ENCODE measurements at places on chromosomes 2 and 18.

GRCh38 chr18:9951022-9951859 lies 37.4 kb downstream of the VAPA start:
- DNase-seq: peak; percentile 79

- no peak for DNase-seq
Observed at GRCh38 chr18:43876286-43876685, 599.0 kb upstream of the SYT4 start.

DNA sequence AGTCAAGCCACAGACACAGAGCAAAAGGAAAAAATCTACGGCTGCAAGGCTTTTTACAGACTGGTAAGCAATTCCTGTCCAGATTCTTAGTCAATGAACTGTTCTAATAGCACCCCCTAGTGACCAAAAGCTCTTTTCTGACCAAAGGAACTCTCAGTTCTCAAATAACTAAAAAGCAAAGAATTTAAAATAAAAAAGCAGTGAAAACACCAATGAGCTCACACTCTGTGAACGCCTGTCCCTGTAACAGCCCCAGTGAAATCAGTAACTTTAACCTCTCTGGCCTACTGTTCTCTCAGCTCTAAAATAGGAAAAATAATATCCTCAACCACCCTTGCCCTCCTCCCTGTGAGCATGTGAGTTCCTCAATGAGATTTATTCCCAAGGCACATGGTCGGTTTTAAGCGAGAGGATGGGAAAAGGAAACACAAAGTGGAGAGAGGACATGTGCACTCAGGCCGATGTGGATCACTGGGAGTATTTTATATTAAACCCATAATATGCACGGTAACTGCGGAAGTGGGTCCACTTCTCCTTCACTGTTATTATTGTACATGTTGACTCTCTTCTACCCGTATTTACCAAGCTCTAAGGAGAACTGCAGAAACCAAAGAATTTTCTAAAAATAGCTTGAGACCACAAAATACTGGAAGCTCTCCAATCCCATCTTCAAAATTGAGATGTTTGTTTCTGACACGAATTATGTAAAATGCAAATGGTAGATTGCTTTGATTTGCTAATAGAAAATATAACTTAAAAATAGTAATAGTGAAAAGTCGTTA lies 128.5 kb downstream of the STK39 start:
- no peak for DNase-seq

DNA sequence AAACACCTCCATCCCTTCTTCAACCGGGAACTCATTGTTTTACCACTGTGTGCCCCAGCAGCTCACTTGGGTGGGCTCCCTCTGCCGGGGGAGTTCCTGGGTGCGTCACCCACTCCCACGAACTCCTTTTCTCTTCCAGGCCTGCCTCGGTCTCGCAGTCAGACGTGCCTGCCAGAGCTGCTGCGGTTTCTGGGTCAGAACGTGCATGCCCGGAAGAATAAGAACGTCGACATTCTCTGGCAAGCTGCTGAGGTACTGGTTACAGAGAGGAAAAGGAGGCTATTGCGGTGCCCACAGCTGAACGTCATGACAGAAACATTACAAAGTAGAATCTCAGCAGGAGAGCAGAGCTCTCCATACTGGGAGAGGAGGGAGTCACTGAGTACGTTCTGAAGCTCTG lies 35.6 kb downstream of the COA5 start:
- DNase-seq: no peak

DNA sequence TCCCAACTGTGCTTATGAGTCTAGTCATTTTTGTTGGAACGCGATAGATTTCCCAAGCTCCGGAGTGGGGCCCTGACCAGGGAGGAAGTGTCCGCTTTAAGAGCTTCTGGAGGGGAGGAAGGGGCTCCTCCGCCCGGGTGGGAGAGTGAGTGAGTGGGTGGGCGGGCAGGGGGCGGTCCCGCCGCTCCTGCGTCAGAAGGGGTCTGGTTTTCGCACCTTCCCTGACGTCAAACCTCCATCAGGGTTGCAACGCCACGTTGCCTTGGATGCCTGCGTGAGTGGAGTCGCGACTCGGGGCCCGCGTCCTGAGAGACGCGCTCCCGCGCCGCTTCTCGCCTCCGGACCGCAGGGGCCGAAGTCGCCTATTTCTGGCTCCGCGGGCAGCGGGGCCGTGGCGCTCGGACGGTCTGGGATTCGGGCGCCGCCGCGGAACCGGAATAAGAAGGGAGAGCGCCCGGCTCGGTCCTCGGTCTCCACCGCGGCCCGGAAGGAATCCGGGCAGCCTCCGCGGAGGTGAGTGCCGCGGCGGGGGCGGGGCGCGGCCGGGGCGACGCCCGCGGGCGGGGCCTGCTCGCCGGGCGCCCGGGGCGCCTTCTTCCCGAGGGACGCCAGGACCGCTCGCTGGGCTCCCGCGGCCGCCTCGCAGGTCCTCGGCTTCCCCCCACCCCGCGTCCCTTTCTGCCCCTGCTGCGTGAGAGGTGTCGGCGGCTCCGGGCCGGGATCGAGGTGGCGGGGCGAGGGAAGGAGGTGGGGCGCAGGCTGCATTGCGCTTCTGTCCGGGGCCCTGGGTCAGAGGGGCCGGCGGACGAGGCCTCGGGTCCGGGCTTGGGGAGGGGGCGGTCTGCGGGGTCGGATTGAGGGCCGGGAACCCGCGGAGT lies at the start of gene ZDBF2:
TSS of gene ZDBF2 (plus strand) at position 230 of the 878 bp plus-strand sequence. CDS start 7,187 bp downstream, outside the sequence.
- no peak for DNase-seq

- DNase-seq: no peak
Observed at GRCh38 chr2:42890791-42891355, 98.5 kb upstream of the HAAO start.

DNA sequence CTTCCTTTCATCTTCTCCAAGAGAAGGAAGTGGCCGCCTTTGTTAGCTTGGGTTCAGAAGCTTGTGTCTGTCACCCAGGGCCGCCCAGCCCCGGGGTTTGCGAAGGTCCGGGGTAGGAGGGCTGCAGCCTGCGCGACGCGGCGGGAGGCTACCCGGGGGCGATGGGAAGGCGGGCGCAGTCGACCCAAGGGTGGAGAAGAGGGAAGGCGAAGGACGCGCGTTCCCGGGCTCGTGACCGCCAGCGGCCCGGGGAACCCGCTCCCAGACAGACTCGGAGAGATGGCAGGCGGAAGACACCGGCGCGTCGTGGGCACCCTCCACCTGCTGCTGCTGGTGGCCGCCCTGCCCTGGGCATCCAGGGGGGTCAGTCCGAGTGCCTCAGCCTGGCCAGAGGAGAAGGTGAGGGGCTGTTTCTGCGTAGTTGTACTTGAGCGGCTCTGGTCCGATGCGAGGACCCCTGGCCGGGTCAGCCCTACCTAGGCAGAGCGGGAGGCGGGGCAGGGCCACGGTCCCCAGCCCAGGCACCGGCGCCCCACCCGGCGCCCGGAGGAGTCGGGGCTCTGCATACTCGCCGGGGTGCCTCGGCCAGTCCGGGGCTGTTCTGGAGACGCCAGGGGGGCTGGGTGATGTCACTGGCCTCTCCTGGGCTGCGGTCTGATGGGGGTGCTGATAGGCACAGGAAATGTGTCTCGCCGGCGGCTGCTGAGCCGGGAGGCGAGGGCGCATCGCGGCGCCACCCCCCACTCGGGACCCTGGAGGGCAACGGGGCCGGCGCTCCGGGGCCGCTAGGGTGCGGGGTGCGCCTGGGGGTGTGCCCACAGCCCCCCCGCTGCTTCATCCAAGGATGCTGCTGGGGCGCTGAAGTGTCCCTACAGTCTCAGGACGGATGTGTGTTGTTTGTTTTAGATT lies at the start of gene QPCT:
TSS of gene QPCT (plus strand) at position 178 of the 909 bp plus-strand sequence. CDS start at position 280, 102 bp downstream.
- DNase-seq: no peak

GRCh38 chr2:109137616-109138015 lies 8.6 kb downstream of the SH3RF3 start:
- DNase-seq: no peak

- no peak for DNase-seq
Observed at GRCh38 chr2:17229414-17229813, 288.8 kb downstream of the RAD51AP2 start.

DNA sequence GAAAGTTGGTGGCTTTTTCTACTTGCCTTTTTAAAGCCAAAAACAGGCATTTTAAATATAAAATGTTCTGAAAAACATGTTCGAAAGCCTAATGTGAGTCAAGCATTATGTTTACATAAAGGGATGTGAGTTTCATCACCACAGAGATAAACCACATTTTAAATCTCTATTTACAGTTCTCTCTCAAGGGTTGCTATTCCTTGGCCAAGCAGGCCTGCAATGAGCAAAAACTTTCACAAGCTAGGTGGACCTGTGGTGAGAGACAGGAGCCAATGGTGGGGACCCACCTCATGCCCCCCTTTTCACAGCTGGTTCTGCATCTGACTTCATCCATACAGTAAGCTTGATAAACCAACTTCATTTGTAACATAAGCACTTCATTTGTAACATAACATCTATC lies 65.1 kb downstream of the CUL3 start:
- no peak for DNase-seq

GRCh38 chr18:39053571-39053970 lies 1488.0 kb upstream of the CELF4 start:
- DNase-seq: no peak

DNA sequence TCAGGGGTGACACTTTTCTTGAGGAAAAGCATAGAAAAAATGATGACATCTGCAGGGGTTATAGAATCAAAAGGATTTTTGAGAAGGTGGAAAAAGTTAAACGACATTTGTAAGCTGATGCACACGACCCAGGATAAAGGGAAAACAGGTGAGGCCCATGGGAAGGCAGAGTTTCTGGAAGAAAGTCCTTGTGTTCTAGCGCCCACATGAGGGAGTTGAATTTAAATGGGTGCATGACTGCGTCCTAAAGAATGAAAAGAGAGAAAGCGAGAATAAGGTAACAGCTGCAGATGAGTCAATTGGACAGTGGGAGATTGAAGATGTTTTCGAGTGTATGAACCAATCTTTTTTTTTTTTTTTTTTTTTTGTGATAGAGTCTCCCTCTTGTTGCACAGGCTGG lies 158.1 kb downstream of the GALR1 start:
- no peak for DNase-seq

DNA sequence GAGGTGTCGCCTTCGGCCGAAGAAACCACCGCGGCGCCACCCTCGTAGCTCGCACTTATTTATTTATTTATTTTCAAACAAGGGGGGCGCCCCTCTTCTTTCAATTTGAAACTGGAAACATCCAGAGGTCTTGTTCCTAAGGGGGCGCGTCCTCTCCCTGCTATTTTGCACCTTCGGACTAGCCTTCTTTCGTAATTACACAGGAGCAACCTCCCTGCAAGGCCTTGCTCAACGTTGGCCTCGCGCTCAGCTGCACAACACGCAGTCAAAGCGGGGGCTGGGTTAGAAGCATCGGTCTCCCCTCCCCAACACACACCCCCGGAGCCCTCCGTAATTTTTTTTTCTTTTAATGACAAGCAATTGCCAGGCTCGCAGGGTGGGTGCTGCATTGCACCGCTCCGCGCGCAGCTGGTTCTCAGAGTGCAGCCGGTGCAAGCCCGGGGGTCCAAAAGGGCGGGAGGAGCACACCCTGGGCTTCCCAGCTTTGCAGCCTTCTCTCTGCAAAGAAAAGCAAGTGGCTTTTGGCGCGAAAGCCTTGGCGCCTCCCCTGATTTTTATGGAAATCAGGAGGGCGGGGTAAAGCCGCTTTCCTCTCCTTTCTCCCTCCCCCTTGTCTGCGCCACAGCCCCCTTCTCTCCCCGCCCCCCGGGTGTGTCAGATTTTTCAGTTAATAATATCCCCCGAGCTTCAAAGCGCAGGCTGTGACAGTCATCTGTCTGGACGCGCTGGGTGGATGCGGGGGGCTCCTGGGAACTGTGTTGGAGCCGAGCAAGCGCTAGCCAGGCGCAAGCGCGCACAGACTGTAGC lies at the start of gene MYCN:
TSS of gene MYCN (plus strand) at position 697 of the 807 bp plus-strand sequence. CDS start 1,515 bp downstream, outside the sequence.
- no peak for DNase-seq

DNA sequence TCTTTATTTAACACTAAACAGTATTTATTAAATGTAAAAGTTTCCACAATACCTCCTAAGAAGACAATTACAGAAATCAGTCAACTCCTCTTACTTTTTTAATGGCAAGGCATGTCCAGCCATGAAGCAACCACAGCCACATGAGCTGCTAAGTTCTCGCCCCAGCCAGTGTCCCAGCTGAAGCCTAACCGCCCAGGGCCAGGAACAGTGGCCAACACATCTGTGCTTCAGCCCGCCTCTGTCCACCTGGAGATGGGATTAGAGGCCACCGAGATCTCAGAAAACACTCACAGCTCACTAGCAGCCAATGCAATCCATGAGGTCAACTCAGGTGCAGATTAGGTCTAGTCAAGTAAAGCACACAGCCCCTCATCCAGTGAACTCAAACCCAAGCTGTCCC lies 40.2 kb downstream of the PID1 start:
- no peak for DNase-seq

- DNase-seq: no peak
Observed at GRCh38 chr18:44198612-44199284, 481.9 kb upstream of the SETBP1 start.

GRCh38 chr2:202038471-202039277 lies 5.0 kb downstream of the FZD7 start:
- DNase-seq: no peak

GRCh38 chr2:12205086-12205485 lies 458.7 kb downstream of the LPIN1 start:
- no peak for DNase-seq

DNA sequence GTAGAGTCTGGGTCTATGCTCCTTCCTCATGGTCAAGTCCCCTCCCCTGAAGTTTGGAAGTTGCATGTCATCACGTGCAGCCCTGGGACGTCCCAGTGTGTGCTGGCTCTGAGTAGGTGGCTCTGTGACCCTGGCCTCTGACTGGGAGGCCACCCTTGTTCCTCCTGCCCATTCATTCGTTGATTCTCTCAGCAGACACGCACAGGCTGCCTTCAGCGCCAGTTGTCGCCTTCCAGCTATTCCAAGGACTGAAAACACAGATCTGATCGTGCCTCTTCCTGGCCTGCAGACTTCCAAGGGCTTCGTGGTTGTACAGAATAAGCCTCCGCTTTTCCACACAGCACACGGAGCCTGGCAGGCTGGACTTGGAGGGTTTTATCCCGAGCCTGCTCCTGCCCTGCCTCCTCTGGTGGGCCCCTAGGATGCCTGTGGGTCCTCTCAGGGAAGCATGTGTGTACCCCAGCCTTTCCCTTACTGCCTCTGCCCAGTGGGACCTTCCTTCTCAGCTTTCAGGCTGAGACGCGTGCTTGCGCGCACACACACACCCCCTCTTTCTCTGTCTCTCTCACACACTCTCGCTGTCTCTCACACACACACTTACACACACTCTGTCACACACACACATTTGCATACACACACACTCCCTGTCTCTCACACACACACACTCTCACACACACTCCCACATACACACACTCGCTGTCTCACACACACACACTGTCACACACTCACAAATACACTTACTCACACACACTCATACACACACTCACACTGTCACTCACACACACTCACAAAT lies 17.7 kb downstream of the SH3BP4 start:
- no peak for DNase-seq

- no peak for DNase-seq
Observed at GRCh38 chr2:110157153-110157793, 41.7 kb upstream of the MALL start.
